Uterus (tissue), 4 donors: ENCODE measurements at places on chromosomes 5 and 9. TPM values are rescaled to one million over a fixed set of nuclear protein-coding genes. Genes with fewer than 3 reads are reported as not detected.
A peak's percentile ranks its signal among the peaks of the same experiment; 100 is the strongest.

GRCh38 chr5:167892352-167893115 lies 398.9 kb upstream of the WWC1 start:
- DNase-seq = no peak

DNA sequence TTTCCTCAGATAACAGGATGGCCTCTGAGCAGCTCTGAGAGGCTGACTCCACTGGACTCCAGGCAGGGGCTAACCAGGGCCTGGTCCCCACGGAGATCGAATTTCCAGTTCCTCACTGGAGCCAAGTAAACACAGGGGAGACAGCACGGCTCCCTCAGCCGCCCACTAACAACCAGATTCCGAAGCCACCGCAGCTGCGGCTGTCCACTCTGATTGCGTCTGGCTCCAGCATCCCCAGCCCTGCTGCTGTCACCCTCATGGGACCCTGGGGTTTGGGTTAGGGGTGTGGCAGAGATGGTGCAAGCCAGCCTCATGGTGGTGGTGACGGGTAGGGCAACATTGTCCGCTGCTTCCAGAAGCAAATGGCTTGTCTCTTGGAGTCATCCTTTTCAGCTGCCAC lies 172.6 kb downstream of the RGS3 start:
- no peak for DNase-seq

DNA sequence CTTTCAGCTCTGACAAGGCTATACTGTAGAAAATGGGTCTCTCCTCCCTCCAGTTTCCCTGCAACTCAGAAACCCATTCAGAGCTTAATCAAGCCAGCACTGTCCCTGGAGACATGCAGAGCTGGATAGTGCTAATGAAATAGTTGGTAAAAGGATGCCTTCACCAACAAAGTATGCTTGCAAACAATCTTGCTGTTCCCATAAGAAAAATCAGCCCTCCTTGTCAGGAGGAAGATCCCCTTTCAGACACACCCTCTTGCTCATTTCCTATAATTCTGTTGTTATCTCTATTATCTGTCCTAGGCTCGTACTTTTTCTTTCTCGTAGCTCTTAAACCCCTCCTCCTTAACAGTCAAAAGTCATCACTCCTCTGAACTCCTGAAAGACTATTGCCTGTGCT lies 9.9 kb upstream of the OSMR start:
- no peak for DNase-seq

GRCh38 chr9:138104251-138105122 lies 226.9 kb downstream of the CACNA1B start:
- DNase-seq = no peak

DNA sequence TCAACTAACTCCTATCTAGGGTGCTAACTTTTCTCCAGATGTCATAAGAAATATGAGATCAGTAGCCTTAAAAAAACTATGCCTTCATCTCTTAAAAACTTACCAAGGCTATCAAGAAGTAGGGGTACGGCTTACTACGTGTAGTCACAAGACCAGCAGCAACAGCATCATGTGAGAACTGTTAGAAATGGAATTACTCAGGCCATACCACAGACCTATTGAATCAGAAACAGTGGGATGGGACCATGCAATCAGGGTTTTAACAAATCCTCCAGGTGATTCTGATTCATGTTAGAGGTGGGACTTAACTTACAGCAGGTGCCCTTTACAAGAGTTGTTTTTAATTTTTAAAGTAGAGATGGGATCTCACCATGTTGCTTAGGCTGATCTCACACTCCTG lies 4.6 kb downstream of the IFNE start:
- DNase-seq = no peak

DNA sequence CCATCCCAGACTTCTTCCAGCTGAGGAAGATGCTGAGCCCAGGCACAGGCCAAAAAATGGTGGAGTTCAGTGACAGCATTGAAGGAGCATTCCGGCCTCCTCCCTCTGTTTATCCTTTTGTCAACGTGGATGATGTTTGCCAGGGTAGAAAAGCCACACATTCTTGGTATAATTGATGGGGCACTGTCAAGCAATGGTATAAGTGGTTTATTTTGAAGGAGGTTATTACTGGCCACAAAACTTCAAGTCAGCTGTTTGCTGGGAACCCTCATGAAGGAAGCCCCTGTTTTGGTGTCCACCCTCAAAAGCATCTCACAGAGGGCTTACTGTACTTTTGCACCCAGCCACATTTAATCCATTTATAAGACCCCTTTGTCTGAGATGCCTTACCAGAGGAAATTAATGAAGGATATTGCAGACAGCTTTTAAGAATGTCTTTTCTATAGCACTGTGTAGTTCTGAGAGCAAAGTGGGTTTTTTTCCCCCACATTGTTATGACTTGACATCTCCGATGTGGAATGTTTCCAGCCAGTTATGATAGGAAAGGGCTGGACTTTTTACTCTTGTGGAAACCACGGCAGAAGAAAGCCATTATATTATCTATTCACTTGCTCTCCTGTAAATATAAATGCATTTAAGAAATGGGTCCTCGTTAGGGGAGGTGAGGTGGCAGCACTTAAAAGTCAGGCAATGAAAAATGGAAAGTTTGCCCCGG lies 95.5 kb upstream of the SPATA31D4 start:
- DNase-seq = no peak

GRCh38 chr5:59500014-59500413 lies 393.5 kb downstream of the PDE4D start:
- no peak for DNase-seq

- DNase-seq = no peak
These were observed 2.6 kb downstream of the ANKRD55 start for GRCh38 chr5:56230576-56230975.

- DNase-seq = no peak
These were observed 258.0 kb downstream of the YTHDC2 start for GRCh38 chr5:113771483-113771882.

GRCh38 chr9:3863111-3863528 lies 337.3 kb upstream of the RFX3 start:
- DNase-seq = peak; percentile 22

GRCh38 chr5:107032629-107033028 lies 638.1 kb downstream of the EFNA5 start:
- DNase-seq = no peak

DNA sequence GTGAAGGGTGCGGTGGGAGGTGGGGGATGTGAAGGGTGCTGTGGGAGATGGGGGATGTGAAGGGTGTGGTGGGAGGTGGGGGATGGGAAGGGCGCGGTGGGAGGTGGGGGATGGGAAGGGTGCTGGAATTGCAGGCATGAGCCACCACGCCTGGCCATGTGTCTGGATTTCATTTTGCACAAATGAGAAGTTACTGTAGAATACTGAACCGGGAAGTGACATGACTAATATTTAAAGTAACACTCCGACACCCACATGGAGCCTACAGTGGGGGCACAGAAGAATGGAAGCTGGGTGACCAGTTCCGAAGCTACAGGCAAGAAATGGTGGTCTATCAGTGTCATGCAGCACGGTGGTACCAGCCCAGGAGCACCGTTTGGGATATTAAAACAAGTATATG lies 69.9 kb upstream of the SPTLC1 start:
- DNase-seq = no peak

DNA sequence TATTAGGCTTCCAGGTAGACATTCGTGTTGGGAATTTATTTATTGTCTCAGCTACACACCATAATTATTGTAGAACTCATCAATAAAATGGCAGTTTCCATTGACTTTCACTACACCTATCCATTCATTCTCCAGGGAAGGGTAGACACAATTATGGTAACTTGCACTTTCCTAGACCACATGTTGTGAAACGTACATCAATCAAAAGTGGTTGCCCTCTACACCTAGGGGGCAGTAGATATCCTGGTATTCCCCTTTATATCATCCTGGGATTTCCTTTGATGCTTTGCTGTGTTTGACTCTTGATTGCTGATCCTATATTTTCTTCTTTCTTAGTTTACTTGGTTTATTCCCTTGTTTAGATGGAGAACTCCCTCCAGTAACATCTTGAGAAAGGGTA lies 47.9 kb downstream of the ADGRV1 start:
- no peak for DNase-seq

GRCh38 chr9:84866396-84867175 lies 197.1 kb downstream of the NTRK2 start:
- DNase-seq = no peak

GRCh38 chr5:1502046-1502736 lies 21.6 kb downstream of the LPCAT1 start:
- DNase-seq = no peak

DNA sequence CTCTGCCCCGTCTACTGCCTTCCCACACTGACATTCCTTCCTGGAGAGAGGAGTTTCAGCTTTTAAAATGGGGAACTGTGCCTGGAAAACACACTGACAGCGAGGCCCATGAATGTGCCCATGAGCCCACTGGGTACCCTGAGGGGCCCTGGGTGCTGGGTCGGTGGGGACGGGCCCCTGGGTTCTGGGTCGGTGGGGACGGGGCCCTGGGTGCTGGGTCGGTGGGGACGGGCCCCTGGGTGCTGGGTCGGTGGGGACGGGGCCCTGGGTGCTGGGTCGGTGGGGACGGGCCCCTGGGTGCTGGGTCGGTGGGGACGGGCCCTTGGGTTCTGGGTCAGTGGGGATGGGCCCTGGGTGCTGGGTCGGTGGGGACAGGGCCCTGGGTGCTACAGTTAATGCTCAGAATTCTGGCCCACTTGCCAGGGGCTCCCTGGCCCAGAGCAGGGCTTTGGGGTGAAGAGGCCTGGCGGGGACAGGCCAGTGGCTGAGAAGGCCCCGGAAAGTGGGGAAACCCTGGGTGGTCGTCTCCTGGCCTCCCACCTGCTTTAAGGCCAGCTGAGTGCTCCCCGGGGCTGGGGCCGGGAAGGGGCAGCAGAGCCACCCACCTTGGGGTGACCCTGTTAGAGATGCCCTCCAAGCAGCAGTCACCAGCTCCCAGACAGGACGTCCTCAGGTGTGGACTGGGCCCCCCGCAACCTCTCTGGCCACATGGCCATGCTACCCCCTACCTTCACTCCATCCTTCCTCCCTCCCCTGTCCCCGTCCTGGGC lies 2.5 kb downstream of the GPSM1 start:
- DNase-seq = no peak

- DNase-seq = no peak
These were observed 94.2 kb upstream of the IFNK start for GRCh38 chr9:27429917-27430316.

DNA sequence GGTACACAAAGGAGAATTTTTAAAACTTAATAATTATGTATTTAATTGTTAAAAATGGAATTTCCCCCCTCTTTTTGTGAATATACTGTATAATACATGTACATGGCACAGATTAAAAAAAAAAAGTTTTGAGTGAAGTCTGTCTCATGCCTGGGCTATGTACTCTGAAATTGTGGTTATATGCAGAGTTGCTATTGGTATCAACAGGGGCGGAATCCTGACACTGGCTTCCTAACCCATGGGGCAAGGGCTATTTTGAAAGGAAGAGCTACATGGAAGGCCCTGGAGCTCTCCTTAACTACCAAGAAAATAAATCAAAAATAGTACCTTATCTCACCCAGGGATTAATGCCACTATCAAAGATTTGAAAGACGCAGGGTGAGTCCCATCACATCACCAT lies 865 bp upstream of the FAM193B start:
- DNase-seq = no peak

- no peak for DNase-seq
These were observed 153.6 kb downstream of the GLIS3 start for GRCh38 chr9:4146293-4146692.

GRCh38 chr5:171272996-171273970 lies 35.8 kb upstream of the TLX3 start:
- no peak for DNase-seq

DNA sequence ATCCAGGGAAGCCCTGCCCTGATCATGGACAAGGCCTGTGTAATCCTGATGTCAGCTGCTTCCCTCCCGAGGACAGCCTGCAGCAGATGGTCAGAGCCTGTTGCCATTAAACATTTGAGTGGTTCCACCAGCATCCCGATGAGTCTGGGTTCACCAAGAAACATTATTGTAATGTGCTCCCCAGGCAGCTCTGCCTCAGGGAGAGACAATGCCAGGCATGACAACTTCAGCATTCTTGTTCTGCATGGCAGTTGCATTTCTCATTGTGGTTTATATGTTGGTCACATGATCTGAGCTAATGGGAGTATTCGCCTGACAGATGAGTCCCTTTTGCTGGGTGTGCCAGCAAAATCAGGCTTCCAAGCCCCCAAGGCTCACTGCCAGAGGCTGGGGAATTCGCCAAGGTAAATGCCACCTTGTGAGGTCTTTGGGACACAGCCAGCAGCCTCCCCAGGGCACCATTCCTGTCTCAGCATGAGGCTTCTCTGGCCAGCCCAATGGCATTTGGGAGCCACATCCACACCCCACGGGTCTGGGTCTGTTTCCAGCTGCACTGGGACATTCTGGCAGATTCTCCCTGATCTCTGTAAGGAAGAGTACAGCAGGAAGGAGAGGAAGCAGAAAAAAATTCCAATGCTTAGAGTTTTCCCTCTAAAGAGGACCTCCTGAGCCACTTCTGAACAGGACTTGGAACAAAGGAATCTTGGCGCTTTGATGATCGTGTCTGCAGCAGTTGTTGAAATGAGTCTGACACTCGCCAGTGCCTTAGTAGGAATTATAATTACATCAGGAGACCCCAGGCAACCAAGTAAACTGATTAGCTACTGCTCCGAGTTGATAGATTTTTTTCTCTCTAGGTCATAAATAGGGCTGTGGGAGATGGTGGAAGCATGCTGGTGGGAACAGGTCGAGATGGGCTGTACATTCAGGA lies 18.7 kb downstream of the KCNIP1 start:
- DNase-seq = no peak

DNA sequence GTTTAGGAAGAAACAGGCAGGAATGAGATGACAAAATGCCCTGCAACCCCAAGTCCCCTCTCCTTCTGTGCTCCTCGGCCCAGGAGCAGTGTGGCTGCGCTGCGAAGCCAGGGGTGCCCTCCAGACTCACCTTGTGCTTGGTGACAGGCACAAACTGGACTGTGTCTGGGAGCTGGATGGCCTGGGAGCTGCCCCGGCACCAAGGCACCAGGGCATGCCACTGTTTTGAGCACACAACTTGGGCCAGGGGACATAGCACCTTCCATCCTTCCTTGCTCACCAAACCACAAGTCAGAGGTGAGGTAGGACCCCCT lies 51.1 kb downstream of the PRRT1B start:
- DNase-seq = no peak

GRCh38 chr5:84242286-84242685 lies 142.4 kb downstream of the EDIL3 start:
- DNase-seq = no peak

- no peak for DNase-seq
These were observed 2.0 kb upstream of the ROR2 start for GRCh38 chr9:91951944-91952520.

GRCh38 chr5:172123269-172123692 lies 64.7 kb downstream of the STK10 start:
- DNase-seq = no peak

- DNase-seq = no peak
These were observed 426.8 kb downstream of the KIAA0825 start for GRCh38 chr5:94191604-94192003.

DNA sequence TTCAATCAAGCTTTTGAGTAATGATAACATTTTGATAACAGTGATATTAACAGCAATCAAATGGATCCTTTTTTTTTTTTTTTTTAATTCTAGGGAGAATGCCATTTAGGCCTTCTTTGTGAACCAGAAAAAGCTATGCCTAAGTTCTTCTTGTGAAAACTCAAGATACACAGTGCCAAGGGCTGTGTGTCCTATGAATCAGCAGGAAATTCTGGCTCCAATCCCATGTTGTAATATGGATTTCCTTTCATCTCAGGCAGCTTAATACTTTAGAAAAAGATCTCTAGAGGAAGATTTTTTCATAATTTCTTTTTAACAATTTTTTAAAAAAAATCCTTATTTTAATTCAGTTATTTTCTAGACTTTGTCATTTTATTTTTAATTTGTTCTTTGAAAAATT lies 96.1 kb downstream of the NUDT12 start:
- no peak for DNase-seq

GABRG2 gene
- total RNA-seq = not detected

OR2V1 gene
- not detected for total RNA-seq

MSX2 gene
- total RNA-seq = not detected

LRRC19 gene
- total RNA-seq = not detected

CENPP gene
- total RNA-seq = 1.5 TPM

DNAI1 gene
- not detected for total RNA-seq
